Stomach (tissue), 19 donors: ENCODE measurements at places on chromosomes 7 and 10.

DNA sequence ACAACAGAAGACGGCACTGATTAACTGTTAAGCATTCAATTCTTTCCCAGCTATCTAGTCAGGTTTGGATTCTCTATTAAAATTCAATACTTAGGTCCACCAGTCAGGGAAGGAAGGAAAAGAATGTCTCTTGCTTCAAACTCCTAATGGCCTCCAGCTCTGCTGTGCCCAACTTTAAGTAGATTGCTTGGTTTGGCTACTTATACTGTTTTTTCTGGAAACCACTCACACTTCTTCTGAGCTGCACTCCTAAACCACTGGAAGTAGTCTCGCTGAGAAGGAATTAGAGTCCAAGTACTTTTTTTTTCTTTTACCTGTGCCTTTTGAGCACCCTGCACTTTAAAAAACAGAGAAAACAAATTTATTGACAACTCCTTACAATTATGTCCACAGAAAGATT is 26.7 kb upstream of the COL1A2 start:
- H3K36me3 ChIP-seq, result no peaks in the 10 kb centered on the region
- H3K4me3 ChIP-seq, result no peak overlapping the region
- no peaks in the 10 kb centered on the region for H3K27me3 ChIP-seq
- H3K27ac ChIP-seq, result peak overlapping the region; percentile 62

- no peaks in the 10 kb centered on the region for H3K27me3 ChIP-seq
- DNase-seq, result no peak
- no peak overlapping the region for H3K27ac ChIP-seq
Observed at GRCh38 chr10:6499974-6500373, 80.1 kb downstream of the PRKCQ start.

- no peak overlapping the region for H3K27ac ChIP-seq
- H3K4me3 ChIP-seq, result no peak overlapping the region
- no peak for DNase-seq
- no peaks in the 10 kb centered on the region for H3K36me3 ChIP-seq
- peaks cover 5% of the 10 kb centered on the region for H3K4me1 ChIP-seq
Observed at GRCh38 chr10:52778511-52779392, 6.2 kb upstream of the MBL2 start.

DNA sequence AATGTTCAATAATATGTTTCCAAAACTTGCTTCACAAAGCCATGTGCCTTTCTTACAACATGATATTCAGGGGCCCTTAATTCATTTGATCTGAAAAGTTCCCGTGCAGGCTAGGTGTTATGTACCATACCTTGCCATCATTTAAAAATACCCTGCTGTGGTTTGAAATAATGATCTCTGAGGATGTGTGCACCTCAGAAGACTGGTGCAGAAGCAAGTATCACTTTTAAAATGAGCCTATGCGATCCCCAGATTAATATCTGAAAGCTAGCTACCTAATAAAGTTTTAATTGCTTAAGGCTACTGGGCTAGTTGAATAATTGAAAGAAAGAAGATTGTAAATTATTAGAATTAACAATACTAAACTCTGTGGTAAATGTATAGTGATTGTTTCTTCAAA is 262.4 kb downstream of the CDK14 start:
- no peaks in the 10 kb centered on the region for H3K36me3 ChIP-seq
- no peak overlapping the region for H3K4me3 ChIP-seq
- no peaks in the 10 kb centered on the region for H3K4me1 ChIP-seq
- H3K27me3 ChIP-seq, result no peaks in the 10 kb centered on the region
- H3K27ac ChIP-seq, result no peak overlapping the region

- no peak overlapping the region for H3K4me3 ChIP-seq
- H3K4me1 ChIP-seq, result no peaks in the 10 kb centered on the region
- H3K27ac ChIP-seq, result no peak overlapping the region
Observed at GRCh38 chr10:91411621-91412020, 1.5 kb downstream of the HECTD2 start.

DNA sequence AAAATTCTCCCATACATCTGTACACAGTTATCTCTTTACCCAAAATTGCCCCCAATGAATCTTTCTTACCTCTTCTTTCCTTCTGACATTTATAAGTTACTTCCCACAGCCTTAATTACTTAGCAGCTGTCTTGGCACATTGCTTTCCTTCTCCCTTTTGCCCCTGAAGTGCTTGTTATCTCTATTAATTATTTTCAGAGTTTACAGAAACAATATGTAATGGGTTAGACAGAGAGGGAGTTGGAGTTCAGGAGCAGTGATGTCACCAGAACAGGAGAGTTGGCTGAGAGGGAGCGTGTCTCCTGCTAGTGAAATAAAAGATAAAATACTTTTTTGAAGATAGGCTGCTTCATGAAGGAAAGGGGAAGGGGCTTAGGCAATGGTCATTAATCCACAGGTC is 57.4 kb downstream of the ITGB8 start:
- H3K27me3 ChIP-seq, result no peaks in the 10 kb centered on the region
- peak; percentile 32 for DNase-seq
- no peak overlapping the region for H3K27ac ChIP-seq
- no peak overlapping the region for H3K4me3 ChIP-seq
- no peaks in the 10 kb centered on the region for H3K4me1 ChIP-seq

DNA sequence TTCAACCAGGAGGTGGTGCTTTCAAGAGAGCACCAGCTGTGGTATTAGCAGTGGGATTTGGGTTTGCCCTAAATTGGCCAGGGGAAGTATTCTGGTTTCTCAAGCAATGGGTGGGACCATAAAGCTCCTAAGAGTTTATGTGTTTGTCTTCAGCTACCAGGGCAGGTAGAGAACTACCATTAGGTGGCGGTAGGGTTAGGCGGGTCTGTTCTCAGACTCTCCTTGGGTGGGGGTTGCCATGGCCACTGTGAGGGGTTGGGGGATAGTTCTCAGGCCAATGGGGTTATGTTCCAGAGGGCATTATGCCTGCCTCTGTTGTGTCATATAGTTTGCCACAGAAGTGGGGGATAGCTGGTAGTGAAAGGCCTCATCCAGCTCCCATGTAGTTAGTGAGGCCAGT is 47.7 kb upstream of the BICC1 start:
- no peaks in the 10 kb centered on the region for H3K4me1 ChIP-seq
- peaks cover 4% of the 10 kb centered on the region for H3K27me3 ChIP-seq
- H3K4me3 ChIP-seq, result no peak overlapping the region
- no peak overlapping the region for H3K27ac ChIP-seq

GRCh38 chr10:56472978-56473377 is 111.9 kb upstream of the ZWINT start:
- H3K4me1 ChIP-seq, result no peaks in the 10 kb centered on the region
- no peak overlapping the region for H3K4me3 ChIP-seq
- no peak for DNase-seq
- no peaks in the 10 kb centered on the region for H3K27me3 ChIP-seq
- no peaks in the 10 kb centered on the region for H3K36me3 ChIP-seq
- H3K27ac ChIP-seq, result no peak overlapping the region

- H3K4me1 ChIP-seq, result no peaks in the 10 kb centered on the region
- H3K27ac ChIP-seq, result peak overlapping the region; percentile 12
- no peak for DNase-seq
- peaks cover 97% of the 10 kb centered on the region for H3K36me3 ChIP-seq
- no peak overlapping the region for H3K4me3 ChIP-seq
Observed at GRCh38 chr10:97376413-97376812, 24.7 kb downstream of the RRP12 start.

DNA sequence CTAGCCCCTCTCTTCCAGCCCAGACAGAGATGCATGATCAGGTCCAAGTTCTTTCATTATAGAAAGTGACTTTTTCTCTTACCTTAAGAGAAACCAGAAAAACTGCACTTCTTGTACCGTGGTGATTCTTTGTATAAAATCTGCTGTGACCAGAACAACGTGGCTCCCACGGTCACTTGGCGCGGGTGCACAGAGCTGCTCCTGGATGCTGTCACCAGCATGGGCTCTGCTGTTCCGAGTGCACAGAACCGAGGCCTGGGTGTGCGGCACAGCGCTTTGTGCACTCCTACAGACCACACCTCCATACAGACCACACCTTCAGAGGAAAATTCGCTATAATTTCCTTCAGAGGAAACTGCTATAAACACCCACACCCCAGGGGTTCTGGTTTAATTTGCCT is 26.0 kb downstream of the VIPR2 start:
- no peaks in the 10 kb centered on the region for H3K27me3 ChIP-seq
- H3K36me3 ChIP-seq, result peaks cover 8% of the 10 kb centered on the region
- H3K4me1 ChIP-seq, result no peaks in the 10 kb centered on the region
- no peak overlapping the region for H3K27ac ChIP-seq
- no peak for DNase-seq
- no peak overlapping the region for H3K4me3 ChIP-seq

DNA sequence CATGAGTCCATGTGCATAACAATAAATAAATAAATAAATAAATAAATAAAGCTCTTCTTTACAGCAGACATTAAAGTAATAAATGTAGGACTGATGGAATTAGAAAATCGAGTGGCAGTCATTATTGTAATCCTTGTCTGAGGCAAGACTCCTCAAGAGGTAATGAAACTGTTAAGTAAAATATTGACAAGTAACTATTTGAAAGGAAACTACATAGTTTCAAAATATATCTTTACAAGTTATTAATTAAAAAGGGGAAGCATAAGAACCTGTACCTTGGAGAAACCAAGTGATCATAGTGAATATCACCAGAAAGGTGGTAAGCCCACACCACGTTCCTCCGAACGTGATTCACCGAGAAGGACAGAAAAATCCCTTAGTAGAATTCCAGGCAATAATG is 285.6 kb upstream of the SORCS1 start:
- H3K4me3 ChIP-seq, result no peak overlapping the region
- no peaks in the 10 kb centered on the region for H3K36me3 ChIP-seq
- H3K27me3 ChIP-seq, result no peaks in the 10 kb centered on the region

DNA sequence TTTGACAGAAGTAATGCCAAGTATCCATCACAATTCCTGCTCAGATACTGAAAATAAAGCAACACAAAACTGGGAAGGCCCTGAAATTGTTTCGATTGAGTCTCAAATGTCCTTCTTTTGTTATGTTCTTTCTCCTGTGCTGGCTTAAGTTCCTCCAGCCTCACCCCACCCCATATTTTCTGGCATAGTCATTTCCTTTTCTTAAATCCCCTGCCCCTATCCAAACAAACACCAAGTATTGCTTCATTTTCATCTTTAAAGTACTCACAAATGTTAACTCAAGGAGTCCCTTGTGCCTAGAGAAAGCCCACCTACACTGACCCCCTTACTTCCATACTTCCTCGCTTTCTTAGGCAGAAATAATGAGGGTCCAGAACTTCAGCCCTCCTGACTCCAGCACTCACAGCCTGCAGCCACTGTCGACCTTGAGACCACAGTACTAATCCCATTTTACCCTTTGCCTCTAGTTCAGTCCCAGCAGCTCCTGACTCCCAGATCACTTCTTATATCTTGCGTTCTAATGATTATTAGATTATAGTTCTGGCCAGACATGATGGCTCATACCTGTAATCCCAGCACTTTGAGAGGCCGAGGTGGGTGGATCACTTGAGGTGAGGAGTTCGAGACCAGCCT is 73.2 kb upstream of the ST8SIA6 start:
- H3K27me3 ChIP-seq, result no peaks in the 10 kb centered on the region
- no peaks in the 10 kb centered on the region for H3K4me1 ChIP-seq
- no peak for DNase-seq
- no peaks in the 10 kb centered on the region for H3K36me3 ChIP-seq

DNA sequence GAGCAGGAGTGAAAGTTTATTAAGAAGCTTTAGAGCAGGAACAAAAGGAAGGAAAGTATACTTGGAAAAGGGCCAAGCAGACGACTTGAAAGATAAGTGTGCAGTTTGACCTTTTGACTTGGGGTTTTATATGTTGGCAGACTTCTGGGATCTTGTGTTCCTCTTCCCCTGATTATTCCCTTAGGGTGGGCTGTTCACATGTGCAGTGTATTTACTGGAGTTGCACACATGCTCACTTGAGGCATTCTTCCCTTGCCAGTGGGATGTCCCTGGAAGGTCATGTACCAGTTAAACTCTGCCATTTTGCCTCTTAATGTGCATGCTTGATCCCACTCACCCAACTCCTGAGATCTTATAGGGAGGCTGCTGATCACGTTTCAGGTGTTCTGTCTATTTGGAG is 23.4 kb upstream of the ARHGAP12 start:
- H3K27me3 ChIP-seq, result no peaks in the 10 kb centered on the region
- peaks cover 4% of the 10 kb centered on the region for H3K4me1 ChIP-seq
- no peaks in the 10 kb centered on the region for H3K36me3 ChIP-seq
